Lung (tissue), 17 donors: ENCODE measurements at places on chromosomes 3 and 15.

DNA sequence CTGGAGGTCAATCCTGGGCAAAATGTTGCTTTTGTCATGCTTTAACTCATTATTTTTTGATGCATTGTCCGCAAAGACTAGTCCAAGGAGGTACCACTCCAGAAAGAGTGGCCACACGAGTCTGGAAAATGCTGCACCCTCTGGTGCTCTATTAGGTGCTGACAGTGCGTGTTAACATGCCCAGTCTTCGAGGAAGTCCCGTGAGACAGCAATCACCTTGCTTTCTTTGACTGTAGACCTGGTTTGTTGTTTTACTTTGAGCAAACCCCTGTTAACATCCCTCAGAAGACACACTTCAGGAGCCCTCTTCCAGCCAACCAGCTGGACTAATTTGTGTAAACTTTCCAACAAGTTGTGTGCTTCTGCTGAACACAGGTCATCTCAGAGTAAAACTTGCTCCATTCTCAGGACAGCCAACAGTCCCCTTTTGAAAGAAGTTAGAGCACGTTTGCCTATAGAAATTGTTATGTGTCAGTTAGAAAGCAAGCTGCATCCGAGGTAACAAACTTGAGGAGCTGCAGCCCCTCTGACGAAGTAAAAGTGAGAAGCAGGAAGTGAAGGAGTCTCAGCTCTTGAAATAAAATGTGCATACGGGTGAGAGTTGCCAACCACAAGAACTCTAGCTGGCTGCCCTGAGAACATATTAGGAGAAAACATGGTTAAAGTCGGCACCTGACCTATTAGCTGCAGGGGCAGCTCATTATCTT lies 205.0 kb downstream of the LPP start:
- DNase-seq: no peak

GRCh38 chr3:106296062-106296461 lies 427.2 kb upstream of the CBLB start:
- DNase-seq: no peak

- no peak for DNase-seq
Observed at GRCh38 chr3:133477487-133477886, 77.6 kb downstream of the BFSP2 start.

GRCh38 chr3:23249961-23250360 lies 46.8 kb downstream of the UBE2E2 start:
- DNase-seq: no peak

DNA sequence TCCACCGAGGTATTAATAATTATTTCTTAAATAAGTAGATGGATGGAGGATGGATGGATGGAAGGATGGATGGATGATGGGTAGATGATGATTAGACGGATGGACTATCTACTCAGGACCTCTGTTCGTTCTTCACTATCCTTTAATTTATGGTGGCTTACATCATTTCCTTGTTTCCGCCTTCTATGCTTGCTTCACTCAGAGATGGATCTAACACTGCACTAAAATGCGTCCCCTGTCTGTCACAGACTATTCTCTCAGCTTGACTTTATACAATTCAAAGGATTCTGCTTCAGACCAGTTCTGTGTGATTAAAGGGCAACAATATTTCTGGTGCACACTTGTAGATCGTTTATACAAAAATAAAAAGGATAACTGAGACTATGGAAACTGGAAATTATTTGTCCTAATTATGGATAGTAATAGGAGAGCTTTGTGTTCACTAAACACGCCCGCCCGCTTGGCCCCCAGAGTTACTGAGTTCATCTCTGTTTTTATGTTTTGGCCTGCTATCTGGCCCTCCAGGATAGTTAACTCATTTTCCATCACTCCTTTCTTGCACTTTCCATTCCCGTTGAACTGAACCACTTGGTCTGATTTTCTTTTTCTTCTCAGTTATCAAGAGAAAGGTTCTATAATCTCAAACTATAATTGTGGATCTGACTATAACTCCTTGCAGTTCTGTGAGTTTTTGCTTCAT lies 41.4 kb upstream of the CA12 start:
- DNase-seq: no peak
